ENCODE measurements at places on chromosomes 2 and 18.
A peak's percentile ranks its signal among the peaks of the same experiment; 100 is the strongest.

DNA sequence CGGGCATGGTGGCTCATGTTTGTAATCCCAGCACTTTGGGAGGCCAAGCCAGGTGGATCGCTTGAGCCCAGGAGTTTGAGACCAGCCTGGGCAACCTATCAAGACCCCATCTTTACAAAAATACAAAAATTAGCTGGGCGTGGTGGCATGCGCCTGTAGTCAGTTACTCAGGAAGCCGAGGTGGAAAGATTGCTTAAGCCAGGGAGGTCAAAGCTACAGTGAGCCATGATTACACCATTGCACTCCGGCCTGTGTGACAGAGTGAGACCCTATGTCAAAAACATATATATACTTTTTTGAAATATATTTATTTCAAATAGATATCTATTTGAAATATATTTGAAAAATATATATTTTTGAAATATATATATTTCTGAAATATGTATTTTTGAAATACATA lies 10.9 kb downstream of the OSBPL1A start:
- no peak for DNase-seq

DNA sequence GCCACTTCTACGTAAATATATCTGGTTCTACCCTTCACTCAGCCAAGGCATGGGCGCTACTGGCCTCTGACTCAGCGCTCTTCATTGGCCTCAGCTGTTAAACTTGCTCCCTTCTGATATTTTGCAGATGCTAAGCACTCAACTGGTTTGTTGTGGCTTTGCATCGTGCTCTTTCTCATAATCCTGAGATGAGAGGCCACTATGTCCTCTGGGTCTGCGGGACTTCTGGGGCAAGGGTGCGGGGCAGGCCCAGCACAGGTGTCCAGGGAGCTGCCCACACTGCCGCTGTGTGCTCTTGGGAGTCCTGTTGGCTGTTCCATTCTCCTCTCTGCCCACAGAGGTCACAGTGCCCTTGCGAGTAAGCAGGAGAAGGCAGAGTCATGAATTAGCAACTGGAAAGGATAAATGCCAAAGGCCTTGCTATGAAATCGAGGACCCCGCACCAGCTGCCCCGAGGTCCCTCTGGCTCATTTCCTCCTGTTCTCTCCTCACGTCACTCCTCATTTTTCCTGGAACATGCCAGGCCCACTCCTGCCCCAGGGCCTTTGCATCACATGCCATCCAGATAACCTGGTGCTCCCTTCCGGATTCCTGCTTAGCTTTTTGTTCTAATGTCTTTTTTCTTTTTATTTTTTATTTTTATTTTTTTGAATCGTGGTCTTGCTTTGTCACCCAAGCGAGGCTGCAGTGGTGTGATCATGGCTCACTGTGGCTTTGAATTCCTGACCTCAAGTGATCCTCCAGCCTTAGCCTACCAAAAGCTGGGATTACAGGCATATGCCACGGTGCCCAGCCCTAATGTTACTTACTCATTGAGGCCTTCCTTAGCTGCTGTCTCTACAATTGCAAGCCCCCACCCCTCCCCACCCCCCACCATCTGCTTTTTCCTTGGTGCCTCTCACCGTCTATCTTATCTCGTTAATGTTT lies 34.9 kb upstream of the MAT2A start:
- DNase-seq, result no peak

DNA sequence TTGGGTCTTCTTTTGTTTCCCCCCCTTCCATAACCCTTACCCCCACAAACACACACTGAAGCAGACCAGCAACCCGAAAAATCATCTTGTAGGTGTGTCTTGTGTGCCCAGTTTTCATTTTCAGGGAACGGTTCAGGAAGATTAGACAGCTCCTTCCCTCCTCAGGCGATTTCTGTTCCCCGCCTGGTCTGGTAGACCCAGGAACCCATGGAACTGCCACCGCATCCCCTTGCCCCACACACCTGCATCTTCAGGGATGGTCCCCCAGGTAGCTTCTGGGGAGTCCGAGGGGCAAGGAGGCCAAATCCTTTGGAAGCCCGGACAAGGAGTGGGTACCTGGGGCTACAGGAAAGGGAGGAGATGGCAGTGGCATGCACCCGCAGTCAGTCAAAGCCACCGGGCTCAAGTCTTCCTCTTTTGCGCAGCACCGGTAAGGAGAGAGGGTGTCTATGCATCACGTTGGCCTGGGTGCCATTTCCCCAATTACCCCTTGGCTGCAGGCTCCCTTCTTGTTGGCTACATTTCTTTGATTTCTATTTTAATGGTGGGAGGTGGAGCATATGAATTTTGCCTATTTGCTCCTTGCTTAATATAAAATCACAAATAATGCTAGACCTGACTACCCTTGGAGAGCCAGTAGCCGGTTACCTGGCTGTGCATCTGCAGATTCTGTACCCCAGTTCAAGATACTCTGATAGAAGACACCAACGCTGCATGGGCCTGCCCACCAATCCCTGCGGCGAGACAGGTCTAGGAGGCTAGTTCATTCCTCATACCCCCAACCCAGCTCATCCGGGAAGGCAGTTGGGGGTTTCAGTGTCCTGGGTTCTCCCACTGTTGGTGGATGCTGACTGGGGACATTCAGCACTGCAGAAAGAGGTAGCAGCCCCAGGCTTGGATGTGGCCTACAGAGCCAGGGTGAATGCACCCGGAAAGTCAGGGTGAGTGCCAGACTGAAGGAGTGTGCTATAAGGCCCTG lies 30.0 kb upstream of the ATP6V1B1 start:
- no peak for DNase-seq

- DNase-seq, result no peak
Measured at GRCh38 chr2:234761910-234762309, 189.9 kb upstream of the SH3BP4 start.

GRCh38 chr2:103159018-103159417 lies 397.2 kb downstream of the TMEM182 start:
- no peak for DNase-seq

- DNase-seq, result no peak
Measured at GRCh38 chr2:219165058-219165911, 4.5 kb downstream of the SLC23A3 start.

- DNase-seq, result no peak
Measured at GRCh38 chr2:230660294-230661060, 52.2 kb upstream of the CAB39 start.

DNA sequence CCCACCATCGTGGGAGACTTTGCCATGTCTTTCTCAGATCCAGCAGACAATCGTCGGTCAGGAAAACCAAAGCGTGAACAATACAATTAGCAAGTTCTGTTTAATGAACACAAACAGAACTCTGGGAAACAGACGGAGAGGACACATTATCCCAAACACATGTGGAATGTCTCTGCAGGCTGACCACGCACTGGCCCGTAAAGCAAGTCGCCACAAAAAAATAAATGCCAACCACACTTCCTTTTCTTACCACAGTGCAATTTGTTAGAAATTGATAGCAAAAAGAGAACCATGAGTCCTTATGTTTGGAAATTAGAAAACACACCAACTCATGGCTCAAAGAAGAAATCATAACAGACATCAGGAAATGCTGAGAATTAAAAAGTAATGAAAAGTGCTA lies 210.9 kb downstream of the TWIST2 start:
- no peak for DNase-seq

- DNase-seq, result no peak
Measured at GRCh38 chr2:3208591-3208990, 169.0 kb downstream of the EIPR1 start.

- no peak for DNase-seq
Measured at GRCh38 chr18:57629422-57629821, 7.8 kb upstream of the NARS1 start.

DNA sequence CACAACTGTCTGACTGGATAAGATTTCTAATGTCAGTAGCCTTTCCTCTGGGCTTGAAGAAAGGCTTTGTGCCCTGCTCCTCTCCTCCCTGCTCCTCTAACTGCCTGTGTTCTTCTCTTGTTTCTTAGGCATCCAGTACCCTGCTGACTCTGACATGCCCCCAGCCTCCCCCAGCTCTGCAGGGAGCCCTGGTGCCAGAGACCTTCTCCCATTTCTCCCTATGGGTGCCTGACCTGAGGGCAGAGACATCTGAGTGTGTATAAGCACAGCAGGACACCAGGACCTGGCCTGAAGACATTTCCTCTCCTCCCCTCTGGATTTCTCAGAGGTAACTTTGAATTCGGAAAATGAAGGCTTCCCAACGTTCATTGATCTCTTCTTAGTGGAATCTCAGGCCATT lies 23.6 kb downstream of the RNF144A start:
- DNase-seq, result no peak

- DNase-seq, result no peak
Measured at GRCh38 chr2:186595219-186595618, 5.4 kb downstream of the ITGAV start.

DNA sequence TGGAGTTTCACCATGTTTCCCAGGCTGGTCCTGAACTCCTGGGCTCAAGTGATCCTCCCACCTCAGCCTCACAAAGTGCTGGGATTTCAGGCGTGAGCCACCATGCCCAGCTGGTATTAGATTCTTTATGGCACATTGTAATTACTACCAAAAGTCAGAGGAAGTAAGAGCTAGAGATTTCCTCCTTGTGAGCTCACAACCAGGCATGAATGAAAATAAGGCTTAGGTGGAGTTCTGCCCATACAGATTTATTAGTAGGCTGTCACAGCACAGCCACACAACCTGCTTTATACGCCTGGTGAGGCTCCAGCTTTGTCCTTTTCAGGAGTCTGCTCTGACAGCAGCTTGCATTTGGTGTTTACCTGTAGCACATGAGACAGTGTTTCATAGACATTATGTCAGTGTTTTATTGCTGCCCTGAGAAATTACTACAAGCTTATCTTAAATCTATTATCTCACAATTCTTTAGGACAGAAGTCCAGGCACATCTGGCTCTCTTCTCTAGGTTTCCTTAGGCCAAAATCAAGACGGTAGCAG lies 156.6 kb downstream of the TANC1 start:
- DNase-seq, result no peak

DNA sequence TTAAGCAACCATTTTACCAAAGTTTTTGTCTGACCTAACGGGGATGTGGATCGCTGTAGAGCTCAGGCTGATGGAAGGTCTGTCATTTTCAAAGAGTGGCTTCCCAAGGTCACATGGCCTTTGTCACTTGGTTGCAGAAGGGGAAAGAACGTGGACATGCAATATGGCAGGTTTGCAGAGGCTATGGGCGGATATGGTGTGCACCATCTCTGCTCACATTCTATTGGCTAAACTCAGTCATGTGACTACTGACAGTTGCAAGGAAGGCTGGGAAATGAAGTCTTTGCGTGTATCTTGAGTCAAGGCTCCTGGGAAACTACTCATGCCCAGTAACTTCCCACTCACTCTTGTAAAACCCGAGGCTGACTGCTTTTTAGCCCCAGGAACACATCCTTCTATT lies 96.8 kb downstream of the ST6GAL2 start:
- no peak for DNase-seq

GRCh38 chr18:32877371-32877770 lies 104.5 kb upstream of the KLHL14 start:
- DNase-seq, result no peak

DNA sequence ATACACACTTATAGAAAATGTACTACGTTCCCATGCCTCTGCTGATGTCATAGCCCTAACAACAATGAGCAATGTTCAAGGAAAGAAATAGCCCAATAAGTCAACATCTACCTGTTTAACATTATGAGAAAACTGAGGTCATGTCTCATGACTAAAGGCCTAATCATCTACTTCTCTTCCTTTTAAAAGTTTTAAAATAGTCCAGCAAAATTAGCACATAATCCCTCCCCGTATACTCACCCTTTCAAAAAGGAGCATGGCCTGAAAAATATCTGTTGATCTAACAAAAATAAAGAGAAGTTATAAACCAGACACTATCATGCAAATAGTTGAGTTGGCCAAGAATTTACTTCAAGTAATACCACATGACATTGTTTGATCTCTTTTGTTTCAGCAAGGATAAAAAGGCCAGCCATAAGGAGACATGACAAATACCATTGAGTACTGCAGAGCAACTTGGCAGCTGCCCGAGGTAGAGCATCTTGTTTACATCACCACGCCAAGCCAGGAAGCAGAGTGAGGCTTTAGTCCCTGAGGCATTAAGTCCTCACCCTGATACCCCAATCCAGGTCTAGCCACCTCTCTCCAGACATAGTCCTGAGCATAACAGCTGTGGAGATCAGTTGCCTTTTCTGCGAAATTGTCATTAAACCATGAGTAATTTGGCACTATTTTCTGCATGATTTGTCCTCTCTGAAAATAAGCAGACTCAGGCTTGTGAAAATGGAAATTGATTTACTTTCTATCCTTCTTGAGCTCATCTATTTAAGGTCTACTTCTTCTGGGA lies 137.4 kb upstream of the ETAA1 start:
- DNase-seq, result peak; percentile 59

- DNase-seq, result no peak
Measured at GRCh38 chr18:31661965-31662364, 22.4 kb downstream of the B4GALT6 start.

GRCh38 chr18:28032177-28032576 lies 144.8 kb downstream of the CDH2 start:
- DNase-seq, result no peak

GRCh38 chr2:170248574-170249393 lies 70.8 kb downstream of the MYO3B start:
- no peak for DNase-seq

DNA sequence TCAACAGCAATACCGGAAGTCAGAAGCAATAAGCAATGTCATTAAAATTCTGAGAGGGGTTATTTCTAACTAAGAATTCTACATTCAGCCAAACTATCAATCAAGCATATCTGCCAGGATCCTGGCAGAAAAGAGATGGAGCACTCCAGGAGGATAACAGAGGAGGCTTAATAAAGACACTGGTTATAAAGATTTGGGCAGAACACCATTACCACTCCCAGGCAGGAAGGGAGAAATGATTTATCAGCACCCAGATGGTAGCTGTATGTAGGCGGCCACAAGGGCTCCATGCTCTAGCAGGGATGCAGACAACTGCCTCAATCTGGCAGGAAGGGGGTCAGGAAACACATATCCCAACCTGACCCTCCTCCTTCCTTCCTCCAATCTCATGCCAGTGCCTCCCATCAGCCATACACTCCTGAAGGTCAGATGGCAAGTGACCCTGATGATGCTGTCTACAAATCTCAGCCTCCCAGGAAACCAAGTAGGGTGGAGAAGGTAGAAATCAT lies 20.5 kb upstream of the TNFAIP6 start:
- DNase-seq, result no peak

DNA sequence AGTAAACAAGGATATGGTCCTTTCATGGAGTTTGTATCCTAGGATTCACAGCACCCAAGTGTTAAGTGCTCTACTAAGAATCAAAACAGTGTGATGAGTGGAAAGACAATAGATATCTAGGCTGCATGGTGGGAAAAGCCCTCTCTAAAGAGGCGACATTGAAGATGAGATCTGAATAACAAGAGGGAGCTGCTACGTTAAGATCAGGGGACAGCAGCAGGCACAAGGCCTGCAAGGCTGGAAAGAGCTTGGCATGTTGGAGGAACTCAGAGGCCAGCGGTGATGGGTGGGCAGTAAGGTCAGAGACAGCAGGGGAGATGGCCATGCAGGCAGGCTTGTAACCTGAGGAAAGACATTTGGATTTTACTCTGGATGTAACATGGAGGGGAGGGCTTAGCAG lies 177.5 kb downstream of the GFPT1 start:
- DNase-seq, result no peak

- DNase-seq, result peak; percentile 60
Measured at GRCh38 chr2:240250985-240251847, 110.8 kb upstream of the OTOS start.

GRCh38 chr18:75198036-75198435 lies 10.9 kb downstream of the PTGR3 start:
- DNase-seq, result no peak

Data from AG09319 (cell line).